ENCODE measurements at places on chromosomes 11 and 22.
A peak's percentile ranks its signal among the peaks of the same experiment; 100 is the strongest.

- DNase-seq: no peak
These were observed 52.3 kb upstream of the GAB2 start for GRCh38 chr11:78469896-78470295.

DNA sequence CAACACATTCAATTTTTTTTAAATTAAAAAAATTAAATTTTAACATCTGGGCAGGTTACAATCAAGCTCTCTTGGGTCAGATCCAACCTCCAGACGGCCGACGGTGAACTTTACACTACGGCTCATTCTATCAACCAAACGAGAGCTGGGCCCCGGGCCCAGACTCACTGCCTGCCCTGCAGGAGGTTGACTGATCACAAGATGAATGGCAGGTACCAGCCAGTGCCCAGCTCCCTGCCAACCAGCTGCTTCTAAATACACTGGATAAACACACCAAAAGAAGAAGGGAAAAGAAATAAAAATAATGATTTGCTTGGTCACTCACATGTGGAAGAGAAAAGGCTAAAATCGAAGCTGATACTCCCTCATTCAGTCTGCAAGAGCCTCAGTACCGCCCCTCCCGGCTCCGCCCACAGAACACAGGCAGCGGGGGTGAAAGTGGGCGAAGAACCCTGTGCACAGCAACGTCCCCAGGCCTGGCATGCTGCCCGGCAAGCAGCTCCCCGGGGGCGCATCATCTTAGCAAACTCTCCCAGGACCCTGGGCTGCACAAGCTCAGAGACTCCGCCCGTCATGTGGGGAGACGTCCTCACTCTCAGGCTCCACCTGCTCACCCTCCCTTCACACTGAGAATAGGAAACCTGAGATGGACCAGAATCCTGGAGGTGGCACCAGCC is 303.4 kb downstream of the SHANK2 start:
- no peak for DNase-seq

GRCh38 chr11:74682731-74683278 is 48.4 kb downstream of the CHRDL2 start:
- DNase-seq: no peak

DNA sequence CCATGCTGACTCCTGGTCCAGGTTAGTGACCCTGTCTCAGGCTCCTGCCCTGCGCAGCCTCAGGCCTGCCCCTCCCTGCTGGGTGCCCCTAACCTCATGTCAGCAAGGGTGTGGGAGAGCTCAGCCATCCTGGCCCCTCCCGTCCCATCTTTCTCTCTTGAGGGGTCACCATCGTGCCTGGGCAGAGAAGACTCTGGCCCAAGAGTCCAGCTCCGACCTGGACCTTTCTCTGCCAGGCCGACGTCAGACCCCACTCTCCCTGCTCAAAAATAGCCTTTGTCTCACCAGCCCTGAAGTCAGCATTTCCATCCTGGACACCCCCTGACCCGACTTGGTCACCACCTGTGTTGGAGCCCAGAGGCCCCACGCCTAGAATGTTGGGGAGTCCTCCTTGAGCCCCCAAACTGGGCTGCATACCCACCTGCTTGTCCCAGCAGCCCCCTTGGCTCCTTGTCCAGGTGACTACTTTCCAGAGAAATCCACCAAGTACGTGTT is 4.9 kb downstream of the SCGB1C1 start:
- DNase-seq: no peak

DNA sequence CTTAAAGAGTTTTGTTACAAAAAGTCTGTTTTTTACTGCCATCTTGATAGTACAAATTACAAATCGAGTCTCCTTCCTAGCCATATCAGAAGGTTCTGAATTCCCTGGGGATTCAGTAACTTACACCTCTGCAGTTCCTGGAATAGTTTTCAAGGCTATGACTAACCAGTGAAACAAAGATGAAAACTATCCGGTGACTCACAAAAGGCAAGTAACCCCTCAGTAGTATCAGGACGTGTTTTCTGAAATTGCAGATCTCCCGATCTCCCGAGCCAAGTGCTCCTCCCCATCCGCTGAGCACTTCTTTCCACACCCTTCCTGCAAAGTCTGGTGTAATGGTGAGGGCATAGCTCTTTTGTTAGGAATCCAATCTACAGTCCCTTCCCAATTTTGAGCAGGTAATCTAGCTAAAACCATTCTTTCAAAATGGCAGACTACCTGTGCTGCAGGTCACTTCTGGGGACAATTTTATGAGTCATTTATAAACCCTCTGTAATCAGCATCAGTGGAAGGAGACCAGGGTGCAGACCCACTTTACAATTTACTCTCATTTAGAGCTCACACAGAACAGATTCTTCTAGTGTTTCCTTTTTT is 7.7 kb downstream of the E2F8 start:
- DNase-seq: no peak

GRCh38 chr11:19935507-19935906 is 222.9 kb downstream of the NAV2 start:
- DNase-seq: no peak

DNA sequence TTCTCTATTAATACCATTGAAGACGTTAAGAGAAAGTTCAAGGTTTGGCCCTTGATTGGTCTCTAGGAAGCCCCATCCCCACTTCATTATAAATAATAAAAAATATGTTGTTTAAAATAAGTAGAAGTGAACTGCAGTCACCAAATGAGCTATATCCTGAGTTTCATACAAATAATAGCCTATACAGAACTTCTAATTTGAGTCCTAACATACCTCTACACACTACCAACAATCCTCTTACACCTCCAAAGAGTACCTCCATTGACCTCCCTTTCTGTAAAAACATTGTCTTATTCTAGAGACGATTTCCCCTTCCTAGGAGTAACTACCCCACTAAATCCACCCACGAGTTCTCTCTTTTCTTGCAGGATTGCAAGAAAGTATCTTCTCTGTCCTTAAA is 7.2 kb upstream of the HBD start:
- no peak for DNase-seq

- no peak for DNase-seq
These were observed at the start of gene OR2D2 for GRCh38 chr11:6892400-6892799. Gene OR2D2 (minus strand): TSS chr11:6892500. CDS start chr11:6892500, 0 bp downstream.

- DNase-seq: no peak
These were observed 9.5 kb upstream of the ST3GAL4 start for GRCh38 chr11:126345759-126346585.

- no peak for DNase-seq
These were observed 27.2 kb downstream of the SYTL2 start for GRCh38 chr11:85783758-85784157.

- no peak for DNase-seq
These were observed 28.3 kb downstream of the SLC1A2 start for GRCh38 chr11:35390737-35391682.

GRCh38 chr11:38553148-38553547 is 1955.1 kb upstream of the RAG2 start:
- DNase-seq: no peak

GRCh38 chr11:61567286-61568061 is 13.4 kb downstream of the SYT7 start:
- peak; percentile 38 for DNase-seq

- no peak for DNase-seq
These were observed 16.2 kb upstream of the ESAM start for GRCh38 chr11:124778281-124778680.

DNA sequence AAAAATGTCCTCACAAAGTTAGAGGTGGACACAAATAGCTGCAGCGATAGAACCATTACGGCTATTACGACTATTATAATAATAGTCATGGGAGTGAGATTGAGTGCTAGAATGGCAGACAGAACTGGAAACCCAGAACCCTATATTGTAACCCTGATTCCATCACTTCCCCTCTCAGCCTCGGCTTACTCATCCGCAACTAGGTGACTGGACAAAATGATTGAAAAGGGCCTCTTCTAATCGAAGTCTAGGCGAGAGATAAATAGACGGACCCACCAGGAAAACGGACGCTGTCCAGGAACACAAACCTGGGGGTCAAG is 629 bp downstream of the PSMA1 start:
- no peak for DNase-seq

DNA sequence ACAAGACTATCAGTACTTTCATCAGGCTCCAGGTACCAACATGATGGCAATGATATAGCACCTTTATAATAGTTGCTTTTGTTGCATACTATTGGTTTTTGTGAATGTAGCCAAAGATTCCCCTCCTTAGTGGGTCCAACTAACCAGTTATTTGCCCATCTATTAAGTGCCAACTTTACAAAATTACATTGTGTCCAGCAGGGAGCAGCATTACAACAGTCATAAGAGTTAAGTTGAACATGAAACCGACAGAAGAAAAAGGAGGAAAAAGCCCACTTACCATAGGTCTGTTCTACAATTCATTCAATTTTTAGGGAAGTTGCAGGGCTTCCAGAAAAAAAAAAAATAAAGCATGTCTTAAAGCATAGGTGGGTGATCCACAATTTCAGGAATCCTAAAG is 21.6 kb downstream of the IMMP1L start:
- DNase-seq: no peak

GRCh38 chr11:128424851-128425285 is 162.5 kb downstream of the ETS1 start:
- no peak for DNase-seq

- DNase-seq: no peak
These were observed 32.8 kb downstream of the KCNC1 start for GRCh38 chr11:17767301-17767885.

GRCh38 chr11:103069367-103069766 is 22.6 kb downstream of the DCUN1D5 start:
- DNase-seq: no peak

DNA sequence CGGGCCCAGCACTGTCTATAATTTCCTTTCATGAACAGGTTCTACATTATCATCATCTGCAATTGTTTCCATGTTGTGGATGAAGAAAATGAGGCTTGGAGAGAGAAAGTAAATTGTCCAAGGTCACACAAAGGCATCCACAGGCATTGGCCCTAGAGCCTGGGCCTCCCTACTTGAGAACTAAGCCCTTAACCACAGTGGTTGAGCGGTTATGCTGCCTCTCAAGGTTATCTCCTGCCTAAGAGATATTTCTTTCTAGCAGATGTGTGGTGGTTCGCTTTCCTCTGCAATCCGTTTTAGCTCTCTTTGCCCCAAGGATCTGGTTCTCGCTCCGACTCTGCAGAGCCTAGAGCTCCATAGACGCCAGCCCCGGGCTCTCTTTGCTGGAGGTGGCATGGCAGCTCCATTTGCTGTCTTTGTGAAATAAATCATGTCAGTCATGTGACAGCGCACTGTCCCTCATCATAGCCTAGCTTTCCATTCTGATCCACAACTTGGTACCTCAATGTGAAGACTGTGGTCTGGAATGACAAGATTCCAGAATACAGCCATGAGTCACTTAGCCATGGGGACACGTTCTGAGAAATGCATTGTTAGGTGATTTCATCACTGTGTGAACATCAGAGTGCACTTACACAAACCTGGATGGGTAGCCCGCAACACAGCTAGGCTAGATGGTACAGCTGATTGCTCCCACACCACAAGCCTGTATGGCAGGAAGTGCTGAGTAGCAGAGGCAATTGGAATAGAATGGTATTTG is 27.2 kb downstream of the RPS6KA4 start:
- DNase-seq: no peak

- no peak for DNase-seq
These were observed 38.6 kb downstream of the C11orf96 start for GRCh38 chr11:43981006-43981405.

- no peak for DNase-seq
These were observed 46.4 kb upstream of the AMOTL1 start for GRCh38 chr11:94721565-94722292.

DNA sequence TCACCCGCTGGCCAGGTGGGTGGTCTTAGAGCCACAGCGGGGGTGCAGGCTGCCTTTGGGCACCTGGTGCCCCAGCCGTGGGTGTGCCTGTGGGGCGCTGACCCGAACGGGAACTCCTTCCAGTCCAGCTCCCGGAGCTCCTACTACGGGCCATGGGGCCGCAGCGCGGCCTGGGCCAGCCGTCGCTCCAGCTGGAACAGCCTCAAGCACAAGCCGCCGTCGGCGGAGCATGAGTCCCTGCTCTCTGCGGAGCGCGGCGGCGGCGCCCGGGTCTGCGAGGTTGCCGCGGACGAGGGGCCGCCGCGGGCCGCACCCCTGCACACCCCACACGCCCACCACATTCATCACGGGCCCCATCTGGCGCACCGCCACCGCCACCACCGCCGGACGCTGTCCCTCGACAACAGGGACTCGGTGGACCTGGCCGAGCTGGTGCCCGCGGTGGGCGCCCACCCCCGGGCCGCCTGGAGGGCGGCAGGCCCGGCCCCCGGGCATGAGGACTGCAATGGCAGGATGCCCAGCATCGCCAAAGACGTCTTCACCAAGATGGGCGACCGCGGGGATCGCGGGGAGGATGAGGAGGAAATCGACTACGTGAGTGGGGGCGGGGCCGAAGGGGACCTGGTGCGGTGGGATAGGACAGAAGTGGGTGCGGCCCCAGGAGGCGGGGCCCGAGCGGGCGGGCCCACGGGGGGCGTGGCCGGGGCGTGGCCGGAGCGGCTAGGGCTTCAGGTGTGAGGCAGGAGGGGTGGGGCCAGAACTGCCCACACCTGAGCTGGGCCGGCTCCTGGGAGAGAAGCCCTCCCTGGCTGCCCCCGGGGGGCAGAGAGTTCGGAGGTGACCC is 91.5 kb downstream of the CACNA1I start:
- peak; percentile 76 for DNase-seq

GRCh38 chr11:62792202-62792575 is 383 bp upstream of the TMEM223 start:
- DNase-seq: no peak

DNA sequence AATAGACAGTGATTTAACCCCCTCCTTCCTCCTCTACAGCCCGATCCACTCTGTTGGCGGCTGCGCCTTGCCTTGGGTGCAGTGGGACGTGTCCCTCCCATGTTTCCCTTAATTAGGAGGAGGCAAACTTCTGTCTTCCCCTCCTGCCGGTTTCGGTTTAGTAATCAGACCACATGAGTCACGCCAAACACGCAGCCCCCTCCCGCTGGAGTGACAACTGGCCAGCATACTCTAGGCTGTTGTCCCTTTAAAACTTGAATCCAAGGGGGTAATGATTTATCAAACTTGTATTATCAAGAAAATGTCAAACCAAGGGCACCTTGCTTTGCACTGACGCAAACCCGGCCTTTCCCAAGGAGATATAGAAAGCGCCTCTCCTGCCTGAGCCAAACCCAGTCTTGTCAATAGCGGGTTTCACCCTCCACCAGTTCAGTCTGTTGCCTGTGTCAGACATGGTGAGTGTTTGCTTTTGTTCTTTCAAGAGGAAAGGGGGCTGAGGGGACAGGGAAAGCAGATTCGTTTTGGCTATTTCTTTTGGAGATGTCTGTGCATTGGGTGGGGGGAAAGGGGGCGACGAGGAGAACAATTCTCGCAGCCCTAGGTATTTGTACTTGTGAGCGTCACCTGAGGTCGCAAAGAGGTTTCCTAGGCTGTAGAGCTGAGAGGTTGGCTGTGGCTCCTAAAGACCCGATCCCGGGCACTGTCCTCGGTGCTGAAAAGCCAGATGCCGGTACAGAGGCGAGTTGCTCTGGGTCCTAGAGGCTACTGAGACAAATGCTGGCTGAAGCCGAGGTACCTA is at the start of gene SLC6A5:
SLC6A5 (plus strand) TSS at position 388 of the 799 bp plus-strand sequence; CDS start at position 453, 65 bp downstream.
- no peak for DNase-seq

- DNase-seq: no peak
These were observed 38.2 kb downstream of the RNF141 start for GRCh38 chr11:10502770-10503169.

DNA sequence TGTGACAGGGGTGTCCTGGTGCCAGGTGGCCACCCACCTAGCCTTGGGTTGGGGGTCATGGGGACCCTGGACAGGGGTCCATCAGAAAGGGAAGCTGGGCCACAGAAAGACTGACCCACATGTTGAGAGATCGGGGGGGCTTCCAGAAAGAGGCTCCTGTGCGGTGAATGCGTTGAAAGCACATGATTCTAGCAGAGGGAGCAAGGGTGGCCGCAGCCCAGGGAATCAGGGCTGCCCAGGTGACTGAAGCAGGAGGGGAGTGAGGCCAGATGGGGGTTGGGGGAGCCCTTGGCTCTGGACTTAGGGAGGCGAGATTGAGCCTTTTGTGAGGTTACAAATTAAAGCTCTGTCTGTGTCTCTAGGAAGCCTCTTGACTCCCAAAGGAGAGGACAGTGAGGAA is 80.7 kb downstream of the MORC2 start:
- DNase-seq: no peak
